ENCODE measurements at places on chromosomes 6 and 20. TPM values are rescaled to one million over a fixed set of nuclear protein-coding genes. Genes with fewer than 3 reads are reported as not detected.

The THEMIS gene
- polyA plus RNA-seq, result 0.37 TPM

The CLVS2 gene
- polyA plus RNA-seq, result not detected

The ALDH8A1 gene
- 0.30 TPM for polyA plus RNA-seq

The METTL24 gene
- polyA plus RNA-seq, result 0.73 TPM

The SYNDIG1 gene
- polyA plus RNA-seq, result 0.29 TPM

The OR2J3 gene
- not detected for polyA plus RNA-seq

DNA sequence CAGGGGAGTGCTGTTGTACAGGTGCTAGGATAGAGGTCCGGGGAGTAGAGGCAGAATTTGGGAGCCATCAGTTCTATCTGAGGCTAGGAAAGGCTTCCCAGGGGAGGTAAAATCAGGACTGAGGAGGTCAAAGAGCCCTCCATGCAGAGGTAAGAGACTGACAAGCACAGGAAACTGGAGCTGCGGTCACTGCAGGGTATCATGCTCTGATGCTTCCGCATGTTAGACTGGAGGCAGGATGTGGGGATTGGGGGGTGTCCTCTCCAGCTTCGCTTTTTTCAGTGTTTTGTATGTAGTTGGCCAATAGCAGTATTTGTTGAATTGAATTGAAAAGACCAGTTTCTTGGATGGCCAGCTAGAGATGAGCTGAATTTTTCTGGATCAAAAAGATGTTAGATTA, 87.8 kb downstream of the SLC22A3 start:
- no peak for DNase-seq

DNA sequence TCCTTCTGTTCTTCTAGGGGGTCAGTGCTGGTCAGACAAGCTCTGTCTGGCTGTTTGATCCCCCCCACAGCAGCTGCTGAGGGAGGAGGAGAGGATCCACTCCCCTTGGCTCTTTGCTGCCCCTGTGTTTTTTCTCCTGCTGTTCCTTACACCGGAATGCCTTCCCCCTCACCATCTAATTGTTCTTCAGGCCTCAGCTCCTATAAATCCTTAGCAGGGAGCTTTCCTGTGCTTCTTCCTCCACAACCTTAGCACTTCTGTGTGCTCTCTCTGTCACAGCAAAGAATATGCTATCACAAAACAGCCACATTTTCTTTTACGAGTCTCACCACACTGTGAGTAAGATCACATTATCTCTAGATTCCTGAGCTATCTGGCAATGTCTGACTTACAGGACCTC, 196.6 kb downstream of the OTOR start:
- no peak for DNase-seq

- no peak for DNase-seq
Observed at GRCh38 chr20:44324343-44324742, 12.5 kb upstream of the R3HDML start.

GRCh38 chr20:4038047-4038459, 22.7 kb upstream of the RNF24 start:
- DNase-seq, result peak; percentile 83

DNA sequence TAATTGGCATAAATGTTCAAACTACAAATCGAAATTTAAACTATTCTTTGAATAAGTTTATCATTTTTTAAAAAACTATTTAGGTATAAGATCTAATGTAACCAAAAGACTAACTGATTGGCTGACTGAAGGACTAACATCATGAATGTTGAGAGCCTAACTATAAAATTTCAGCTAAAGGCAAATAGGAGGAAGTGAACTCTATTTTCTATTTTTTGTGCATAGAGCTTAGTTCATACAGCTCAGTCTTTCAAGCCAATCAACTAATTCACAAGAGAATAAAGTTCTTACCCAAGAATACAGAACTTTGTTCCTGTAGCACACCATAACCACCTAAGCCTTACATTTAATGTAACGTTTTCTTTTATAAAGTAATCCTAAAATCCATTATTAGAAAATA, 46.3 kb upstream of the STXBP5 start:
- DNase-seq, result no peak

GRCh38 chr6:21742238-21742660, 148.7 kb downstream of the SOX4 start:
- peak; percentile 87 for DNase-seq

DNA sequence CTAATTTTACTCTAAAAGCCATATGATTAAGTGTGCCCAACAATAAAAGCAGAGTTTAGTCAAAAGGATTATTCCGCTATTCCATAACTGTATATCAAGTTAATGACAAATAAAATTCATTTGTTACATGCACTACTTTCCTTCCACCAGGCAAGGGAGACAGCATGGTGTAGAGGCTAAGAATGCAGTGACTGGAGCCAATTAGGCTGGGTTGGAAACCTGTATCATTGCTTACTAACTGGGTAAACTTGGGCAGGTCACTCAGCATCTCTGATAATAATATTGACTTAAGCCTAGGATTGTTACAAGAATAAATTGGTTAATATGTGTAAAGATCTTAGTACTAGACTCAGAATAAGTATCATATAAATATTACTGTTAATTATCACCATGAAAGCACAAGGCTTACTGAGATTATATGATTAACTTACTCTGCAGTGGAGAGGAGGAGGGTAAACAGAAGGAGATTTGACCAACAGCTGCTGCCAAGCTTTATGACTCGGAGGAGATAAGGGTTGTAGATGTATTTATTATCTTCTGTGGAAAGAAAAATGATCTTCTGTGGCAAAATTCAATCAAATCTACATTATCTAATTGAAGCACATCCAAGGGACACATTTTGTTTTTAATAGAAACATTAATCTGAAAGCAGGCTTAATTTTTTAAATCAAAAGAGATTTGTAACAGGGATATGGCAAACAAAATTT, 1459.9 kb downstream of the GRIK2 start:
- peak; percentile 4 for DNase-seq
